ENCODE measurements at places on chromosomes 16 and 17.
A peak's percentile ranks its signal among the peaks of the same experiment; 100 is the strongest.

DNA sequence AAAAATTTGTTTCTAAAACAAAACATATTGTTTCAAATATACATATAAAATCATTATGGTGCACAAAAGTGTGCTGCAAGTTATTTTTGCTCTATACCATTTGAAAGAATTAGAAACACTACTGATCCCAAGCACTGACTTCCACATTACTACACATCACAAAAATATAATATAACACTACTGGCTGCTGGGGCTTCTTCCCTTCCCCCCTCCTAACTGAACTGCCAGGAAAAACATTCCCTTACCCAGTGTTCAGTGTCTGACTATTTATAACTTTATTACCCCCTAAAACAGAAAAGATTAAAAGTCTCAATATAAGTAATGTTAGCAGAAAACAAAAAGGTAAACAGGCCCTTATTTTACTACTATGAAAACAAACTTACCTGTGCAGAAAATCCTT, 36.9 kb downstream of the GPATCH8 start:
- DNase-seq = no peak

- peak; percentile 3 for DNase-seq
These were observed 122.6 kb upstream of the FOXF1 start for GRCh38 chr16:86387468-86388440.

DNA sequence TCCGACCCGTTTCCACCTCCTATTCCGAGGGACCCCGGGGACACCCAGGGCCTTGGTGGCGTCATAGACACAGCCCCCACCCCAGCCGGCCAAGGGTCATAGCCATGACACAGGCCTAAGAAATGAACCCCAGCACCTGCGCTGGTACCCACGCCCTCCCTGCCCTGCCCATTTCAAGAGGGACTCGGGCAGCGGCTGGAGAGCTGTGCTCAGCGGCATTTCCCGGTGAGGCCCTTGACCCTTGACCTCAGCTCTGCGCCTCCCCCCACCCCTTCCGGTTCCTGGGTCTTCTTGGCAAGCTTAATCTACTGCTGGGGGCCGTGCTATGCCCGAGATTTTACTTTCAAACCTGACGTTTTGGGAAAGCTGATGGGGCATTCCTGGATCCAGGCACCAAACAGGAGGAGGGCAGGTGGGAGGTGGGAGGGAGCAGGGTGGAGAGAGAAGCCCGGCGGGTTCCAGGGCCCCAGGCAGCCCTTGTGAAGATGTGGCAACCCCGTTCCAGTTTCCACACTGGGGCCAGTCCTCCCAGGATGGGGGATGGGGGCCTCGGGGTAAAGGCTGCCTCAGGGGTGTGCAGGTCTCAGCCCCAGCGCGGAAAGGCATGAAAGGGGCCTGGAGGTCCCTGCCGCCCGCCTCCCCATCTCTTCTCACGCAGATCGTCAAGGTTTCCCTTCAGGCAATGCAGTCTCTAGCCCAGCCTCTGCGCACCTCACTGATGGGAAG, at the start of gene SLC22A31:
TSS of gene SLC22A31 (minus strand) at position 414 of the 726 bp plus-strand sequence. CDS start at position 378, 36 bp downstream.
- DNase-seq = no peak

- DNase-seq = no peak
These were observed 10.3 kb downstream of the PHB1 start for GRCh38 chr17:49404361-49404760.

DNA sequence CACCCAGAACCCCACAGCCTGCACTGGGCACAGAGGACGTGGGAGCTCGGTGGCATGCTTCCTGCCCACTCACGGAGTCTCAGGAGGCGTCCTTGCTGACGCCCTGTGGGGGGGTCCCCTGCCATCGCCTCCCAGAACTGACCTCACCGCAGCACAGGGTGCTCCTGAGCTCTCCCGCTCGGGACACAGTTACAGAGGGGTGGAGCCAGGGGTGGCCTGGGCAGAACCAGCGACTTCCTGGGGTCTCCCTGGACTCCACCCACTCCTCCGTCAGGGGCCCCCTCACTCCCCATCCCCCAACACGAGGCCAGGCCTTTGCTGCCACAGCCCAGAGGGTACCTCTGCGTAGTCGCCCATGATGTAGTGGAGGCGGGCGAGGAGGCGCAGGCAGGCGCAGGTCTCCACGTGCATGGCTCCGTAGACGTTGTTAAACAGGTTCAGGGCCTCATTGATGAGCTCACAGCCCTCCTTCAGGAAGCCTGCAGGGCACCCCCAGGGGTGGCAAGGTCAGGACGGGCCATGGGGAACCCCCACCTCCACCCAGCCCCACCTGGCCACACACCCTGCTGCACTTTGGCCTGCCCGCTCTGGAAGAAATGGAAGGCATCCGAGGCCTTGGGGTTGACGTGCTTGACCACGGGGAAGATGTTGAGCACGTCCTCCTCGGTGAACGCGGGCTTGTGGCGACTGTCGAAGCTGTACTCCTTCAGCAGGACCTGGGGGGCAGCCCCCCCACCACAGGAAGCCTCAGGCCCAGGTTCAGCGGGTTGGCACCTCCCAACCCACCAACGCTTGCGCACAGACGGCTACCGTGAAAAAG, 17.8 kb downstream of the CLUH start:
- DNase-seq = no peak

DNA sequence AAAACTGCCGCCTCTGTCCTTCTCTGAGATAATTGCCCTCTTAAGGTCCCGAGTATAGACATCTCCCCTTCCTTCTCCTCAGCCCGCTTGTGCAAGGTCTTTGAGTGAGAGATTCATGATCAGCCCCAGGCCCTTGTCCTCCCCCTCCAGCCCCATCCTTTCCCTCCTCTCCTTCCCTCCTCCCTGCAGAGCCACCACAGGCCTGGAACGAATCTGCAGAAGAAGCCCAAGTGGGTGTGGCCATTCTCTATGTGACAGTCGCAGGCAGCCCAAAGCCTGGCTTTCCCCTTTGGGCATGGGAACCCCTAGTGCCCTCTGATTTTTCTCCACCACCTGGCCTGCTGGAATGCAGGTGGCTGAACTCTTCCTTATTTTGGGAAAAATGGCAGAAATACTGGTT, 7.2 kb upstream of the NDRG4 start:
- no peak for DNase-seq

GRCh38 chr16:84916178-84916577, 95.2 kb downstream of the ZDHHC7 start:
- DNase-seq = no peak

- DNase-seq = no peak
These were observed 80.6 kb downstream of the IRF8 start for GRCh38 chr16:85979605-85980004.

DNA sequence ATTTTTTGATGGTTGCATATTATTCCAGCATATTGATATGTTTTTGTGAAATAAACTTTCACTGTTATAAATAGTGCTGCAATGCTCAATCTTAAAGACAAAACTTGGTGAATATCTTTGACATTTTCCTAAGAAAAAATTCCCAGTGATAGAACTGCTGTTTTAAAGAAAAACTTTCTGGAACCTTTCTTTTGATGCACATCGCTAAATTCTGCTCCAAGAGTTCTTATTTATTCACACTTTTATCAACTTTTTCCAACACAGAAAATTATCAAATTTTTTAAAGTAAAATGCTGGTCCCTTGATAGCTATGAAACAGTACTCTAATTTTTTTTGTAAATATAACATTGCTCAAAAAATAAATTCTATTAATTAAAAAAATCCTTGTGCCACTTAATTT, 196.6 kb downstream of the HS3ST3A1 start:
- DNase-seq = no peak

DNA sequence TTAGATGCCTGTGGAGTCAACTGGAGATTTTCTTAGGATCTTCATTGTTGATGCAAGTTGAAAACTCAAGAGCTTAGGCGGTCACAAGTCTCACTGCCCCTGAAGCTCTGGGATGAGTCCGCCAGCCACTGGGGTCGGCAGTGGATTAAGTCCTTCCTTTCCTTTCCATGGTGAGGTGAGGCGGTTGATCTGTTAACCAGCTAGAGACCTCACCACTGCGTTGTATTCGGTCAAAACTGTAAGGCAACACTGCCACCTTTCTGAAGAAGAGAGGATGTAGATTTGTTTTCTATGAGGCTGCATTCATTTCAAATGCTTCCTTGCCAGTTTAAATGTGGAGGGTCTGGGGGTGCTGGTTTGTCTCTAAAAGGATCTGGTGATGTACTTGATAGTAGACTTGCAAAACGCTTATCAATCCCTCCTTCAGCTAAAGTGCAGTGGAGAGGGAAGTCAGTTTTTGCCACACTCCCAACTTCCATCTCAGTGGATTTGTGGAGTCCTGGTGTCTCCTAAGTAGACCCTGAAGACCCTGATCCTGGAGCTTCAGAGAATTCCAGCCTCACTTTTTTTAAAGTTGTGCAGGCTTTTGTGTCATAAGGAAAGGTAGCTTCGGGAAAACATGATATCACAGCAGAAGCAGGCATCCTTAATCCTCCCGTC, 1.7 kb downstream of the MYOCD start:
- DNase-seq = no peak

GRCh38 chr17:81910840-81911276, 341 bp downstream of the PCYT2 start:
- DNase-seq = no peak

DNA sequence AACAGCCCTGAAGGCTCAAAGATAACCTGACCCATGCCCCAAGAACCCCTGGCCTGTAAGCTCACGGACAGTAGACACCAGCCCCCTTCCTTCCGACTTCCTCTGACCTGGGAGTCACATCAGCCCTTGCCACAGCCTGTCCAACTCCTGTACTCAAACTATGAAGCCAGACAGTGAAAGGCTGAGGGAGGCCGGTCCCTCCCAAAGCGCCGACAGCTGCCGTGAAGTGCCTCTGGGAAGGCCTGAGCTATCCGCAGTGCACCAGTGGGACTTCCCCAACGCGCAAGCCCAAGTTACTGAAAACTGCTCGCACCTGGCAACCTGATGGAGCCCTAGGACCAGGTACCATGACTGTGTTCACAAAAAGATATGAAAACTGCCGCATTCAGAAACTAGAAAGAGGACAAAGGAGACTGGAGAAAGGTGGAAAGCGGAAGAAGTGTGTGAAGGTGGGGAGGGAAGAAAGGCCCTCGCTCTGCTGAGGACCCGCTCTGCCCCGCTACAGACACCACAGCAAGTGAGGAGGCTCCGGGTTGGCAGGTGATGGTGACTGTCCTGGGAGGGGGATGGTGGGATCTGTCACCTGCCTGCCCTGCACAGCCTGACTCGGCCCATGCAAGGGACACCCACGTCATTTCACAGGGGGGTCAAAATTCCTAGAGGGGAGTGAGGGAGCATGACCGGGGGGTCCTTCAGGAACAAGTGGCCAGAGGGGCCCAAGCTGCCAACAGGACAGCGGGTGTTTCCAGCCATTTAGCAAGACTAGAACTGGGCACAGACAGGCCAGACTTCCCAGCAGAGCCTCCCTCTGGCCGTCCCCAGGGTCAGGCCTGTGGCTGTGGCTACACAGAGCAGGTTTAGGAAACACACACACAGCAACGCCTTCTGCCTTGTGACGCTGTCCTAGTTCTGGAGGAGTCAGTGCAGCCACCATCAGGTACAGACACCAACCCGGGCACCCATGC, 13.1 kb upstream of the TRAP1 start:
- DNase-seq = no peak

- DNase-seq = no peak
These were observed 44.1 kb upstream of the SEC14L1 start for GRCh38 chr17:77096570-77097214.

GRCh38 chr16:67165121-67166078, 855 bp downstream of the HSF4 start:
- DNase-seq = no peak

DNA sequence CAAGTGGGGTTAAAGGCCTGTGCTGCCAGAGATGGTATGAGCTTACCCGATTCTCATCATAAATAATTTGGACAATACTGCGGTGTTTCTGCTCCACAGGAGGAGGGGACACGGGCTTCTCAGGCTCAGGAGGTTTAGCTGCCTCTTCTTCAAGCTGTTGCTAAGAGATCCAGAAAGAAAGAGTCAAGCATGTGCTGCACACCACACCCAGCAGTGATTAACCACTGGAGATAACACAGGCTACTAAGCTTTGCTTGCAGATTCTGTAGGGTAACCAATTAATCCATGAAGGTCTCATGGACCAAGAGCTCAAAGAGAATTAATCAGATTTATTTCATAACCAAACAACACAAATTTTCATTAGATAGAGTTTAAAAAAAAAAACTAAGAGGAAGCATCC, 56.6 kb downstream of the NCOR1 start:
- DNase-seq = no peak

GRCh38 chr17:77487677-77488530, 347.1 kb downstream of the SEC14L1 start:
- no peak for DNase-seq

DNA sequence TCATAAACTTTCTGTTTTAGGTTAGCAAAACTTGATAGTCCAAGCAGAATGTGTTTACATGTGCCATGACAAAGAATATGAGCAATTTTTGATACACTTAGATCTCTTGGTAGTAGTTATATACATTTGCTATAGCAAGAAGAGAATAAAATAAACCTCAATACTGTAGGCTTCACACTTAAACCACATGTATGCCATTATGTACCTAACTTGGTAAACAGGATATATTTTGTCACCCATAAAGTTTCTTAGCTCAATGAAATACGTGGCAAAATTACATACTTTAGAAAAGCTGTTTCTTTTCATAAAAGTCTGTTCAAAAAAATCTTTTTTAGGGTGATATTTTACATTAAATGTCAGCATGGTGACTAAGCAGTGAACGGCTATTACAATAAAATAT, 184.7 kb downstream of the MYO1D start:
- DNase-seq = no peak

GRCh38 chr16:78444-79150, 572 bp downstream of the MPG start:
- DNase-seq = no peak

- DNase-seq = no peak
These were observed 143.7 kb downstream of the PMP22 start for GRCh38 chr17:15121426-15121825.

DNA sequence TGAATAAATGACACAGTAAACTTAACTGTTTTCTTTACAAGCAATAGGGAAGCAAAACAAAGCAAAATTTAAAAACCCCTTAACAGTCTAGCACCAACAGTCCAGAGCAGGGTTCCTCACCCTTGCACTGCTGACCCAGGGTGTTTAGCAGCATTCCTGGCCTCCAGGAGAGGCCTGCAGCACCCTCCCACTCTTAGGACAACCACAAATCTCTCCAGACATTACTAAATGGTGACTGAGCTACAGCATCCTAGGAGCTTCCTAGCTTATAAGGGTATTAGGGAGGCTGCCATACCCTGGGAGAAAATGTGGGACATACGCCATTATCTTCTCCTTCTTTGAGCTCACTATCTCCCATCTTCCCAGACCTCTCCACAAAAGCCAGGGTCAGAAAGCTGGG, 15.9 kb downstream of the POLG2 start:
- DNase-seq = no peak

- DNase-seq = no peak
These were observed 594.8 kb upstream of the CDH5 start for GRCh38 chr16:65771707-65772106.
